Stimulated activated CD4-positive, alpha-beta T cell treated with anti-CD3 and anti-CD28 coated beads, TNF-alpha, amount 100 ng/mL, for 48 hours (primary cell): ENCODE measurements at places on chromosomes 2 and 18.

DNA sequence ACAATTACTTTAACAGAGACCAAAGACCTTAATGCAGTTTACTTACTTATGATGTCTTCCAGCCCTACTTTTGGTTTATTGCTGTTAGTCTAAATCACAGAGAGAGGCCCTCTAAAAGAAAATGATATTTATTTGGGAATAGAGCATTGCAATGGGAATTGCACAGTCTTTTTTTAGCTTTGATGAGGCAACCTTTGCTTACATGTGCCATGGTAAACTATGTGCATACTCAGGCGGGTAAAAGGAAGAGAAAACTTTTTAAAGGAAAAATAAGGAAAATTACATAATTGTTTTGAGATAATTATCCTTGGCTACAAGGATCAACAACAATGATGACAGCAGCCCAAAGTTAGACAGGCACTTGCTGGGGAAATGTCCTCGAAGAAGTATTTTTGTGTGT is 78.6 kb downstream of the EFEMP1 start:
- DNase-seq, result no peak

GRCh38 chr2:84897773-84898172 is 7.7 kb upstream of the TMSB10 start:
- DNase-seq, result no peak

DNA sequence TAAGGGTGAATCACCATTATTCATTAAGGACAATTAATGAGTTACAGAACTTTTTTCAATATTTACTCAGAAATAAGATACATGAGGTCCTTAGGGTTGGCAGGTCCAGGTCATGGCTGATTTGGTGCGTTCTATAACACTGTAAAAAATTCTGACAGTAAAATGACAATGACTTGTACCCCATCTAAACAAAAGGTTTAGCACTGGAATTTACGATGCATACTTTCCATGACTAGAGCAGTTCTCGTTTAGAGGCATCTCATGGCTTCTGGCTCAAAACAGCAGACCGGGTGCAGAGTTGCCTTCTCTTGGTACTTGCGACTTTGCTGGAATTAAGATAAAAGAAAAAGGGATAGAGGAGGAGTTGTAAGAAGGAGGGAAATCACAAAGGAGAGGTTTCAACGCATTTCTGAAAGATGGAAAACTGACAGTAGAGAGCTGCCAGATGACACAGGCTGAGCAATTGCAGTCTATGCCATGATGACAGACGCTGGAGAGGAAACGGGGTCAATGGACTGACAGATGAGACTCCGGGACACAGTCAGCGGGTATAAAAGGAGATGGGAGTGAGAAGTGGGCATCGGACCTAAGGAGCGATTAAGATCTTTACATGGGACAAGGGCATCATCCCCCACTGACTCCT is 4.1 kb upstream of the CYS1 start:
- DNase-seq, result no peak

GRCh38 chr2:30252723-30253701 is 21.7 kb downstream of the LBH start:
- no peak for DNase-seq

- no peak for DNase-seq
Observed at GRCh38 chr2:215775106-215775505, 238.2 kb downstream of the MREG start.

- no peak for DNase-seq
Observed at GRCh38 chr2:216499641-216500218, 1.1 kb downstream of the RPL37A start.

DNA sequence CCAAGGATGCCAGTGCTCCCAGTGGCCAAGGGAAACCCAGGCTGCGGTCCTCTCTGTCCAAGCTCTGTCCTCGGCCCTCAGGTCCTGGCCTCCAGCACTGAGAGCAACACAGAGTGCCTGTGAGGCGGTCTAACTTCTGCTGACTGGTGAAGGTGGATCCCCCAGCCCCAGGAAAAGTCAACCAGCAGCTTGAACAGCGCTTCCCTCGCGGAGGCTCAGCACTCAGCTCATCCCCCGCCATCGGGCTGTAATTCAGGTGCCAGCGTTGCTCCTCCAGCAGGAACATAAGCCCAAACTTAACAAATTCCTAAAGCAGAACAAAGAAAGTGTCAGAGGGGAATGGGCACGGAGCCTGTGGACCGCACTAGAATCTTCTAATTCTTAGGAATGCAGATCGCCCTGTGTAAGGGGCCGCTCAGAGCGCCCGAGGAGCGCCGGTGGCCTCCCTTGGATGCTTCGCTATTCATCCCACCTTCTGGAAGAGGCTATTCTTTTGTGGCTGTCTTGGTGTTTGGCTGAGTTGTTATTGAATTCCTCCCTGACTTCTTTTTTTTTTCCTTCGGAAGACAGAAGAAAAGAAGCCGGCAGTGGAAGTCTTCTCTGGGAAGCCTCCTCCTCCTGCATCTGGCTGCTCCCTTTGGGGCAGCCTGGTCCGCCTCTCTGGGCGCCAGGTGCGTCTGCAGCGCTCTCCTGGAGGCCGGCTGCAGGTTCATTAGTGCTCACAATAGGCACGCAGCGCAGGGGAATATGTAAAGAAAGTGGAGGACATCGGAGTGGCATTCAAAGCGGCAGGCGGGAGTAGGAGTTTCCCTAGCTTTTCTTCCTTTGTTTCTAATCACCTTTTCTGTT is 905.6 kb downstream of the TSN start:
- DNase-seq, result no peak

- no peak for DNase-seq
Observed at GRCh38 chr18:75076286-75076685, 132.7 kb downstream of the PTGR3 start.

GRCh38 chr18:526681-527080 is 26.2 kb upstream of the COLEC12 start:
- no peak for DNase-seq

DNA sequence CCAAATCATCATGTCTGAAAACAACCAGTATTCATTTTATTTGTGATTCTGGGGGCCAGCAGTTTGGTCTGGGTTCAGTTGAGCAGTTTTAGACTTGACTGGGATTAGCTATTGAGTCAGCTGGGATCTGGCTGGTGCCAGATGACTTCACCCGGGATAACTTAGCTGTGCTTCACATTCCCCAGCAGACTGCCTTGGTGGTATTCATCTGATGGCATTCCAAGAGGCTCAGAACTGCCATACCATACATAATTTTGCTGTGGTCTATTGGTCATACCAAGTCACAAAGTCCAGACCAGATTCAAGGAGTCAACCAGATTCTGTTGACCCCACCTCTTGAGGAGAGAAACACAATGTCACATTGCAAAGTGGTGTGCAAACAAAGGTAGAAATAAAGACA is 7.8 kb upstream of the FSHR start:
- DNase-seq, result no peak

DNA sequence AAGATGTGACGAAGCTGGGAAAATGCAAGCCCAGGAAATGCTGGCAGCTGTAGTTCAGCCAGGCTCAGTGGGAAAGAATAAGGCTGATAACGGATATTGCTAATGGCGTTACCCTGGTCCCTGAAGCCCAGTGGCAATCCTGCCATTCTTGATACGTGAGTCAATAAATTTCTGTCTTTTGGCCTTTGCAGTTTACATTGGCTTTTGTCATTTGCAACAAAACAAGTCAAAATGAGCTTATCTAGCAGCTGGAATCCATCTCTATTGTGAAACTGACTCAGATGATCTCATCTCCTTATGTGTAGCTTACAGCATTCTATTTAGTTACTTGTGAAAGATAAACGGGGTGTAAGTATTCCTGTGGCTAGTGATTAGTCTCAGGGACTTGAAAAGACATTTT is 43.8 kb downstream of the ARL6IP6 start:
- DNase-seq, result no peak

GRCh38 chr2:42339191-42339912 is 21.7 kb downstream of the COX7A2L start:
- DNase-seq, result no peak

DNA sequence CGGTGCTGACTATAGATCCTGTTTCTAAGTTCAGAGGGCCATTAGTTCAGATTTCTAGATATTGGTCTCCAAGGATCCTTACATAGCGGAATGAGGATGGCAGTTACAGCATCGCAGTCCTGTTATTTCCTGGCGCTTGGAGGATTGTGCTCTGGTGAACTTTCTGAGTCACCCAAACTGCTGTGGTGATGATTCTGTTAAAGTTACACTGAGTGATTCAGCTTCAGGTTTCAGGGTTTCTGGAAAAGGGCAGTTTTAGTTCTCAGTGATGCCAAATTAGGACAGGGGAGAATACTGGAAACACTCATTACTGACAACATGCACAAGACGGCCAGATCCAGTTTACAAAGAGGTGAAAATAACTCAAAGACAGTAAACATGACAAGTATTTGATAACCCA is 52.1 kb upstream of the ANKRD62 start:
- no peak for DNase-seq

GRCh38 chr2:23384551-23385343 is at the start of gene KLHL29:
Gene KLHL29, plus strand, starts transcription at chr2:23385179. Its CDS starts 177,018 bp downstream, at chr2:23562197.
- DNase-seq, result peak; percentile 59

- DNase-seq, result no peak
Observed at GRCh38 chr2:9222239-9222892, 15.8 kb downstream of the ASAP2 start.

DNA sequence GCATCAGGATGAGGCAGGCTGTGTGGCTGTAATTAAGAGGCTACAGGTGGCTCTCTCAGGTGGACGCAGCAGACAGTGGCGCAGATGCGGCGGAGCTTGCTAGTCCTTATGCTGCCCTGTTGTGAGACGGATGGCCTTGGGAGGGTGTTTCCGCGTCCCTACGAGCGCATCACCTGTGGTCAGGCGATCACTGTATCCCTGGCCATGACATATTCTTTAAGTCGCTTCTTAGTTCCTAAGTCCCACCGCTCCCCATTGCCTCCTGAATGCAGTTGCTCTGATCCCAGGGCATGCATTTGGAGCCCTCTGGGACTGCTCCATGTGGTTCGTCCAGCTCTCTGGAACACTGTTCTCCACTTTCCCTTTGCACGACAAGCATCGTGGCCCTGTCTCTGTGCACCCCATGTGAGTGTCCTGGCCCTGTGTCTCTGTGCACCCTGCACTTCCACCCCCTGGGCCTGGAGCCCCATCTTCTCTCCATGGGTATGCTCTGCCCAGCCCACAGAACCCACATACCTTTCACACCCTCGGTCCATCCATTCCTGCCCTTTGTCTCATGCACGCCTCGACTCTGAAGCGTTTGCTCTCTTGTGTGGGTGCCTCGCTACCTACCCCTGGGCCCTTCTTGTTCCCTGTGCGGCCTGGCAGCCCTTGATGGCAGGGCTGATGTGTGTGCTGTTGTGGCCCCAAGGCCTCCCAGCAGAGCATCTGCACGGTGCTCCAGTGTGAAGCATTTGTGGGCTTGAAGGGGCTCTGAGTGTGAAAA is 74.4 kb downstream of the SH3RF3 start:
- DNase-seq, result no peak

DNA sequence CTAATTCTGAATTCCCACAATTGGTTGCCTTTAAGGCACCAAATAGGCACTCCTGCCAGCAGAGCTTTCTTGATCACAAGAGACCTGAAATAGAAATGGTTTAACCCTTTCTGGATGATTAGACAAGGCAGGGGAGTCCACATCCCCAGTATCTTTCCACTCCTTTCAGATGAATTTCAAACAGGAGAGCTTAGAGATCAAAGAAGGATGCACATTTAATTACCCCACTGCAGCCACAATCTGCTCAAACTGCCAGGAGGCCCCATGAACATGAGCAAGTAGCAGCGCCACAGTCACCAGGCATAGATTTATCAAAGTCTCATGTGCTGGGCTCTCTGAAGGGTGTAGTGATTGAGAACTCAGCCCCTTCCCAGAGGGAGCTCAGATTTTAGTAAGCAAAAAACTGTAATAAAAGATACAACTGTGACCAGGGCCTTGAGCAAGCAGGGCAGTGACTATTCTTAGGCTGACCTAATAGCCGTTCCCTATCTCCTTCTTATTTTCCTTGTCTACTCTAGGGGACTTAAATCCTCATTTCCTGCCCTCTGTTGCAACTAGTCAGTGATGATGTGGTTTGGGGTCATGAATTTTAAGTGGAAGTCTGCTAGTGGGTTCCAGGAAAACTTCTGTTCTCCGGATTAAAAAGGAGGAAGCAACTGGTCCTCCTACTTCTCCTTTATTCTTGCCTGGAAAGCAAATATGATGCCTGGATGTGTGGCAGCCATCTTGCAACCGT is 53.7 kb downstream of the SLC4A3 start:
- no peak for DNase-seq

GRCh38 chr2:210577263-210578071 is 21.1 kb downstream of the CPS1 start:
- DNase-seq, result no peak
